ENCODE measurements at places on chromosomes 16 and 17.

- no peaks in the 10 kb centered on the region for H3K4me1 ChIP-seq
- H3K27ac ChIP-seq = no peak overlapping the region
- H3K27me3 ChIP-seq = no peaks in the 10 kb centered on the region
- H3K36me3 ChIP-seq = no peaks in the 10 kb centered on the region
- H3K4me3 ChIP-seq = no peak overlapping the region
Measured at GRCh38 chr17:80523956-80524712, 20.5 kb upstream of the RPTOR start.

GRCh38 chr17:36913132-36913531, 24.1 kb upstream of the LHX1 start:
- no peak overlapping the region for H3K4me3 ChIP-seq
- H3K36me3 ChIP-seq = no peaks in the 10 kb centered on the region
- DNase-seq = no peak
- H3K4me1 ChIP-seq = peaks cover 14% of the 10 kb centered on the region
- H3K27me3 ChIP-seq = no peaks in the 10 kb centered on the region

DNA sequence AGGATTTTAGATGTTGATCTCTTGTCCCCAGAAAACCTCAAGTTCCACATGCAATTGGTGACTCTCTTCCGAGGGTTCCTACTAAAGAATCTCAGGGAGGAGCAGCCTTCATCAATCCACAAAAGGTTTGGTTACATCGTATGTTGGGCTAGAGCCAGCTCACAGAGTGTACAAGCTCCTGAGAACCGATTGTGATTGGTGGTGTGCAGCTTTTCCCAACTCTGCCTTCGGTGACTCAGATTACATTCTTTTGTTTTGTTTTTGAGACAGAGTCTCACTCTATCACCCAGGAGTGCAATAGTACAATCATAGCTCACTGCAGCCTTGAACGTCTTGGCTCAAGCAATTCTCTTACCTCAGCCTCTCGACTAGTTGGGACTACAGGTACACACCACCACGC, 172.4 kb downstream of the PMP22 start:
- DNase-seq = no peak
- H3K36me3 ChIP-seq = no peaks in the 10 kb centered on the region
- no peak overlapping the region for H3K4me3 ChIP-seq
- no peak overlapping the region for H3K27ac ChIP-seq

GRCh38 chr17:17938388-17939107, 33.7 kb downstream of the TOM1L2 start:
- H3K4me3 ChIP-seq = no peak overlapping the region
- no peaks in the 10 kb centered on the region for H3K27me3 ChIP-seq
- no peak for DNase-seq
- peaks cover 65% of the 10 kb centered on the region for H3K4me1 ChIP-seq
- no peaks in the 10 kb centered on the region for H3K36me3 ChIP-seq

GRCh38 chr16:1825864-1826690, 548 bp downstream of the HAGH start:
- peak overlapping the region; percentile 74 for H3K4me3 ChIP-seq
- no peaks in the 10 kb centered on the region for H3K36me3 ChIP-seq
- DNase-seq = no peak

- no peaks in the 10 kb centered on the region for H3K36me3 ChIP-seq
- peaks cover 4% of the 10 kb centered on the region for H3K27me3 ChIP-seq
- H3K4me1 ChIP-seq = no peaks in the 10 kb centered on the region
- H3K27ac ChIP-seq = no peak overlapping the region
- H3K4me3 ChIP-seq = no peak overlapping the region
Measured at GRCh38 chr17:81003711-81004475, 12.3 kb downstream of the CHMP6 start.
